ENCODE measurements at places on chromosomes 4 and X. TPM values are rescaled to one million over a fixed set of nuclear protein-coding genes. Genes with fewer than 3 reads are reported as not detected.

DNA sequence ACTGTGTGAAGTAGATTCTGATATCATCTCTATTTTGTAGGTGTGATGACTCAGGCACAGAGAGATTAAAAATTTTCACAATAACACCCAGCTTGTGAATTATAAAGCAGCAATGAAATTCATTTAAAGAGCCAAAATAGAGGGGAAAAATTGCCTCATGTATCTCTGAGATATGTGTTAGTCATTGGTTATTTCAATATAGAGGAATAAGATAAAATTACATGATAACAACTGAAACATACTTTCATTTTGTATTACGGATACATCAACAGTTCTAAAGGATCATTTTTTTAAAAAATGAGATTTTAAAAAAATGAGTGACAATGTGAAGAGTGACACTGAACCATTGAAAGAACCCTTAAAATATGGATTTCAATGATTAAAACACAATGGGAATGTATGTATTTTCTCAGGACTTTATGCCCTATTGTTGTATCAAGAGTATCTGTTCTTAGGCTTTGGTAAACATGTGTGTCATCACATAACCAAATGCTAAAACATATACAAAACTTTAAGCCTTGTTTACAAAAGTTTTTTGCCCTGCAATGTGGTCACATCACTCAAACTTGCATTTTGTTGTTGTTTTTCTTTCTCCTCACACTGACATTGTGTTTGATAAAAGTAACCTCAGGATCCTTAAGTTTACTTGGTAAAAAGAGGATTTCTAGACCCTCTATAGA lies 221.3 kb downstream of the ANTXR2 start:
- no peak for DNase-seq
- no peaks in the 10 kb centered on the region for H3K27me3 ChIP-seq
- H3K36me3 ChIP-seq: no peaks in the 10 kb centered on the region
- no peak overlapping the region for H3K27ac ChIP-seq

- H3K36me3 ChIP-seq: no peaks in the 10 kb centered on the region
- no peak overlapping the region for H3K27ac ChIP-seq
- no peaks in the 10 kb centered on the region for H3K27me3 ChIP-seq
- no peaks in the 10 kb centered on the region for H3K4me1 ChIP-seq
- H3K4me3 ChIP-seq: no peak overlapping the region
These were observed 146.7 kb upstream of the FAM9B start for GRCh38 chrX:9180623-9181022.

- H3K27me3 ChIP-seq: no peaks in the 10 kb centered on the region
- DNase-seq: no peak
- no peak overlapping the region for H3K4me3 ChIP-seq
These were observed 112.3 kb upstream of the BCOR start for GRCh38 chrX:40209951-40210617.

DNA sequence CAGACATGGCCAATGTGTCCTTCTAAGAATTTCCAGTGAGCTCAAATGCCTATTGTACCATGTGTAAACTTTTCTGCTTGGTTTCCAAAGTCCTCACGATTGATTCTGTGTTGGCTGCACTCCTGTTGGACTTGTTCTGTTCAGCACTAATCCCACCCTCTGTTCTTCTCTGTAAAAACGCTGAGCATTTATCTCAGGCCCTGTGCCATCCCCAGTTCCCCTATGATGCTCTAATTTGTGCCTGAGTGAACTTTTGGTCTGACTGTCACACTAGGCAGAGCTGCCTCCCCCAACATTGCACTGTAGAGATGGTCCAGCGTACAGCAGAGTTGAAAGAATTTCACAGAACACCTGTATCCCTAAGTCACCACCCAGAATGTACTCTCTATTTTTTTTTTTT lies 76.1 kb upstream of the STS start:
- H3K27ac ChIP-seq: no peak overlapping the region
- no peaks in the 10 kb centered on the region for H3K36me3 ChIP-seq
- H3K4me1 ChIP-seq: no peaks in the 10 kb centered on the region
- no peak for DNase-seq
- no peaks in the 10 kb centered on the region for H3K27me3 ChIP-seq

- H3K36me3 ChIP-seq: no peaks in the 10 kb centered on the region
- peak; percentile 46 for DNase-seq
- no peak overlapping the region for H3K4me3 ChIP-seq
- no peaks in the 10 kb centered on the region for H3K4me1 ChIP-seq
- H3K27me3 ChIP-seq: no peaks in the 10 kb centered on the region
These were observed 223.1 kb upstream of the DMD start for GRCh38 chrX:33434256-33435092.

GRCh38 chr4:184406958-184407391 lies 67.4 kb downstream of the IRF2 start:
- no peak overlapping the region for H3K27ac ChIP-seq
- H3K36me3 ChIP-seq: peaks cover 19% of the 10 kb centered on the region
- H3K4me1 ChIP-seq: peaks cover 5% of the 10 kb centered on the region
- DNase-seq: no peak
- H3K4me3 ChIP-seq: no peak overlapping the region

DNA sequence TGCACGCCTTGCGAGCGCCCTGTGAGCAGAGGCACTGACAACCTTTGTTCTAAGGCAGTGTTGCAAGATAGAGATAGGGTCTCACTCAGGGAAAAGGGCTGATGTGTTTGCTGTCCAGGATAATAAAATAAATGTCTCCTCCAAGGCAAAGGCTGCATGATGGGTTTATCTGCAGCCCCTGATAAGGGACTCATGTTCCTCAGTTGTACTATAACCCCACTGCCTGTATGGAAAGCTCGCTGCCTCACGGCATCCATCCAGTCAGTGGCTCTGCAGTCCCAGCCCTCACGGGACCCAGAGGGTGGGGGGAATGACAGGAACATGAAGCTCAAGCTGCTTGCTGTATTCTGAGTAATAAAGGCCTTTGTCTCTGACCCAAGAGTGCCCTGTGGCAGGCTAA lies 22.6 kb downstream of the BCLAF3 start:
- peaks cover 4% of the 10 kb centered on the region for H3K27me3 ChIP-seq
- no peak overlapping the region for H3K4me3 ChIP-seq

- H3K27me3 ChIP-seq: no peaks in the 10 kb centered on the region
- H3K27ac ChIP-seq: no peak overlapping the region
- H3K4me3 ChIP-seq: no peak overlapping the region
- H3K36me3 ChIP-seq: no peaks in the 10 kb centered on the region
These were observed 29.7 kb upstream of the MORC4 start for GRCh38 chrX:107029752-107030151.

GRCh38 chr4:99507349-99507748 lies 3.5 kb upstream of the C4orf17 start:
- no peak overlapping the region for H3K27ac ChIP-seq
- DNase-seq: no peak
- no peaks in the 10 kb centered on the region for H3K36me3 ChIP-seq

GRCh38 chrX:99242001-99242400 lies 1168.1 kb downstream of the PCDH19 start:
- H3K36me3 ChIP-seq: no peaks in the 10 kb centered on the region
- no peak for DNase-seq
- no peaks in the 10 kb centered on the region for H3K4me1 ChIP-seq

DNA sequence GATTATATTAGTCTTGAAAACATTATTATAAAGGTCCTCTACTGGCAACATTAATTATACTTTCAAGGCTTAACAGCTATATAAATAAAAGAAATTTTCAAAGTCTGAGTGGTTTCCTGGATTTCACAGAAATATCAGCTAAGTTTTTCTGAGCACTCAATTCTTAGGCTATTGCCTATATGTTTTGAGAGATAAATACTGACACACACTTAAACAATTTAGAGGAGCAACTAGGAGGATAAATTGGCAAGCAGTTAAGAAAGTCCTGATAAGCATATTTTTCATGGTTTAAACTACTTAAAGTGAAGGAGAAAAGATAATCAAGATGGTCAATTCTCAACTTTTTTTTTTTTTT lies 2.7 kb upstream of the MGARP start:
- H3K4me1 ChIP-seq: peaks cover 4% of the 10 kb centered on the region
- H3K27me3 ChIP-seq: peaks cover 16% of the 10 kb centered on the region
- DNase-seq: no peak
- no peak overlapping the region for H3K27ac ChIP-seq
- H3K36me3 ChIP-seq: no peaks in the 10 kb centered on the region

- no peaks in the 10 kb centered on the region for H3K4me1 ChIP-seq
- no peaks in the 10 kb centered on the region for H3K27me3 ChIP-seq
- no peak overlapping the region for H3K27ac ChIP-seq
These were observed 19.2 kb downstream of the LNX1 start for GRCh38 chr4:53571936-53572599.

DNA sequence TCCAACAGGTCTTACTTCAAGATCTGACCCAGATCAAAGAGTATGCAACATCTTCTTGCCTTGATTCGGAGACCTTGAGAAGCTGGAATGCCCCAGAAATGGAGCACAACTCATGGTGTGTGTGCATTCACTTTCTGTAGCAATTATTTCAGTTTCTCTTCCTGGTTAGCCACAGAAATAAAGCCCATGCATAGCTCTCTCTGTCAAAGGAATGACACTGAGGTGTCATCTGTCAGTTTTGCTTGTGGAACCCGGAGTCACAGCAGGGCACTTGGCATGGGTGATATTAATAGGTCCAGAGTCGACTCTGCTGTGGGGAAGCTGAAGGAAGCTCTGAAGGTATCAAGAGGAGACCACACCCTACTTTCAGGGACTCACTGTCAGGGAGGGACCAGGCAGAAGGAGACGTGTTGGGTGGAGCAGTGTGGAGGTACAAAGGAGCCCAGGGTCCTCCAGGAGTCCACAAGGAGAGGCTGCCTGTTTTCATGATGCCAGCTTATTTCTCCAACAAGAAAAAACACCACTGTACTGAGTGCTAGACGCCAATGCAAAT lies 10.7 kb downstream of the CLNK start:
- no peaks in the 10 kb centered on the region for H3K36me3 ChIP-seq
- no peaks in the 10 kb centered on the region for H3K4me1 ChIP-seq
- no peaks in the 10 kb centered on the region for H3K27me3 ChIP-seq
- no peak overlapping the region for H3K27ac ChIP-seq
- DNase-seq: no peak

DNA sequence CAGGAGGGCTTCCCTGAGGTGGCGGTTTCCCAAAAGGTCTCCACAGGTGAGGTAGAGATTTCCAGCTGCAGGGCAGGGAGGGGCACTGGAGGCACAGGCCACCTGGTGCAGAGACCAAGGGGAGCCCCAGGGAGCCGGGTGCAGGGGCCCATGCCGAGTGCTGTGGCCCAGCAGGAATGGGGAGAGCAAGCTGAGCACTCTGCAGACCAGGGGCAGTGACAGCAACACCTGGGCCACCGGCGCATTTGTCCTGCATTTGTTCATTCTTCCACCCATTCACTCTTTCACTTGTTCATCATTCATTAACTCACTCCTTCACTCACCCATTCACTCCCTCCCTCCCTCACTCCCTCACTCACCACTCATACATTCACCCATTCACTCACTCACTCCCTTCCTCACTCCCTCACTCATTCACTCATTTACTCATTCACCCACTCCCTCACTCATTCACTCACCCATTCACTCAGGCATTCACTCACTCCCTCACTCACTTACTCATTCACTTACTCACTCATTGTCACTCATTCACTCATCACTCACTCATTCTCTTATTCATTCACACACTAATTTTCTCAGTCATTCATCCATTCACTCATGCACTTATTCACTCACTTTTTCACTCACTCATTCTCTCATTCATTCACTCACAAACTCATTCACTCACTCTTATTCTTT lies 16.3 kb downstream of the CPZ start:
- H3K27ac ChIP-seq: no peak overlapping the region
- no peak for DNase-seq
- no peaks in the 10 kb centered on the region for H3K4me1 ChIP-seq

DNA sequence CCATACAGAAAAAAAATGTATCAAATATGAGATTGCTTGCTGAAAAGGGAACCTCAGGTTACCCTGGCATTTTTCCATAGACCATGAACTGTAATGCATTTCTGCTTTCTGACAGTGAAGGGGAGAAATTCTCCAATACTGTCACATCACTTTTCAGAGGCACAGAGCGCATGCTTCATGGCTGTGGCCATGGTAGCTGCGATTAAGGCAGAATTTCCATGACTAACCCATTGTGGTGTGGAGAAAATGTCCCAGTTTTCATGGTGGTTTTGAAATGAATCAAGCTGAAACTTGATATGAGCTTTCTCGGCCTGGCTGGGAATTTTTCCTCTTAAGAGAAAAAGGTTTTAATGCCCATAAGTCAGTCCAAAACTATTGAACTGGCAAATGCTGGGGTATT lies 39.5 kb upstream of the MAP3K15 start:
- H3K4me3 ChIP-seq: no peak overlapping the region
- peaks cover 2% of the 10 kb centered on the region for H3K27me3 ChIP-seq
- no peak overlapping the region for H3K27ac ChIP-seq
- H3K36me3 ChIP-seq: no peaks in the 10 kb centered on the region
- no peaks in the 10 kb centered on the region for H3K4me1 ChIP-seq

GRCh38 chr4:2936773-2937145 lies 26.4 kb downstream of the NOP14 start:
- H3K27ac ChIP-seq: no peak overlapping the region
- H3K36me3 ChIP-seq: no peaks in the 10 kb centered on the region
- H3K4me1 ChIP-seq: peaks cover 3% of the 10 kb centered on the region

DNA sequence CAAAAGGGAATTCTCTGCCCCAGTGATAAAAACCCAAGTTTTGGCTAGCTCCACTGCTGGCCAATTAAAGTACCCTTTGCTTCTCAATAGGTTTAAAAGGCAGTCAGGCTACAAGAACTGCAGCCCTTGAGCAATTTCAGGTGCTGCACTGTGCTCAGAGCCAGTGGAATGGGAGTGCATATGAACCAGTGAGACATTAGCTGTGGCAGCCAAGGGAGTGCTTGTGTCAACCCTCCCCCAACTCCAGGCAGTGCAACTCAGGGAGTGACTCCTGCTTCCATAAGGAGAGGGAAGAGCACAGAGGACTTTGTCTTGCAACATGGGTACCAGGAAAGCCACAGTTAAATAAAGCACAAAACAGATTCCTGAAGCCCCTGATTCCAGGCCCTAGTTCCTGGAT lies 61.6 kb upstream of the VAMP7 start:
- DNase-seq: no peak
- H3K27me3 ChIP-seq: no peaks in the 10 kb centered on the region
- H3K36me3 ChIP-seq: no peaks in the 10 kb centered on the region
- no peak overlapping the region for H3K4me3 ChIP-seq
- no peaks in the 10 kb centered on the region for H3K4me1 ChIP-seq
- no peak overlapping the region for H3K27ac ChIP-seq

DNA sequence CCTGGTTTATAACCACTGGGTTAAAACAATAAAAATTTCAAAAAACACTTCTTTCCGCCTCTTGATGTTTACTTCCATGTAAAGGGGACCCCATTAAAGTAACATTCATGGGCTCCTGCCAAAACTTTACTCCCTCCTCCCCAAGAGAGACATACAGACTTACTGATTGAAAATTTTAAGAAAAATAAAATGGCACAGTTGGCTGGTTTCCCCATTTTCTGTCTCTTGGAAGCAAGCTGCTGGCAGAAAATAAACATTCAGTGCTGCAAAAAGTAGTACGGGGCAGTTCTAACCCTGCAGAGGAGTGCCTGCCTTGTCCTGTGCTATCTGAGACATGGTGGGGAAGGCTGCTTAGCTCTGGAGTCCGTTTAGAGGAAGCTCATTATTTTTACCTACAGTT lies 187.3 kb upstream of the INTU start:
- DNase-seq: peak; percentile 20
- H3K27ac ChIP-seq: no peak overlapping the region
- H3K4me3 ChIP-seq: no peak overlapping the region
- H3K27me3 ChIP-seq: no peaks in the 10 kb centered on the region
- no peaks in the 10 kb centered on the region for H3K4me1 ChIP-seq

Gene MAML3
- 10.4 TPM for total RNA-seq

Gene TMEM31
- 0.38 TPM for total RNA-seq

Gene RASL11B
- 4.3 TPM for total RNA-seq

Gene CXCL1
- total RNA-seq: 29.7 TPM

Gene SLITRK2
- 3.8 TPM for total RNA-seq

Gene RTL9
- not detected for total RNA-seq

Gene HPGD
- 9.4 TPM for total RNA-seq

Gene ATOH1
- total RNA-seq: not detected

Measured in kidney (tissue), 22 donors.